ENCODE measurements at places on chromosomes 13 and 19.

DNA sequence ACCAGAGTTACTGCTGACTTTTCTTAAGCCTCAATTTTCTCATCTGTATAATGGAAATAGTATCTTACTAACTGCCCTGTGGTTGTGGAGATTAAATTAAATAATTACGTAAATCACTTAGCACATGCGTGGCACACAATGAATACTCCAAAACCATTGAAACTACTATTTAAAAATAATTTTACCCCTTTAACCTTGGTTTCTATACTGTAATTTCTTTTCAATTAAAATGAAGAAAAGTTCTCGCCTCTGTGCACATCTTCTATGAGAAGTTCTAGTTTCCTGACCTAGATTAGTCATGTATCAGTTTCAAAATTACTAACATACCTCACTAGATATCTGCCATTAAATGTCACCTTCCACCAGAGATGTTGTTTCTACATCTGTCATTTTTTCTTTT, 5.7 kb downstream of the SLITRK1 start:
- DNase-seq: no peak

DNA sequence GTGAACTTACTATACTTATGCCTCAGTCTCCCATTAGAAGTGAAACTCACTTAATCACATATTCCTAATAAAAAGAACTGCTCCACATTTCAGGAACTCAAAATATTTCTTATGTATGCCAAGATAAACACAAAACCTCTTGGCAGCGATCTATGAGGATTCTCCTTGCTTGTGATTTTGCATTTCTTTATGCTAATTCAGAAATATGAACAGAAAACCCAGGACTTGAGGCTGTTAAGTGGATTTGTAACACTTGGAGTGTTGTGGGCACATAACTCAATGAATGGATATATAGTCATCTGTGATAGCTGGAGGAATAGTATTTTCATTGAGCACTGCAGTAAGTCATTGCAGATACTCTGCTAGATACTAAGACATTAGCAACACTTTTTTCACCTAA, 5.6 kb upstream of the KATNAL1 start:
- DNase-seq: no peak

GRCh38 chr19:47075179-47075810, 26.9 kb upstream of the TMEM160 start:
- no peak for DNase-seq

- DNase-seq: no peak
Measured at GRCh38 chr19:4929186-4929585, 19.9 kb downstream of the UHRF1 start.

DNA sequence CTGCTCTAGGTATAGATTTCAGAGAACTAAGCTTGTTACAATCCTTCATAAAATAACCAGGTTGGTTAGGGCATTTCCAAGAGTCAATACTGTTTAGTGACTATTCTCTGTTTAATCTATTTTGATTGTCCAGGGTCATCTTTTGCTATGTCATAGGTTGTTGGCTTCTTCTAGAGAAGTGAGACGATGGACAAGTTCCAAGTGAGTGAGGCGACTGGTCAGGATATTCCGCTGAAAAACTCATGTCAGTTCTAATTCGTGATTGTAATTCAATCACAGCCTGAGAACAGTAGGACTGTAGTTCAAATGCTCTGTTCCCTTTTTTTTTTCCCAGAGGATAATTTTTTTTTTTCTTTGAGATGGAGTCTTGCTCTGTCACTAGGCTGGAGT, 15.8 kb upstream of the ALOX5AP start:
- no peak for DNase-seq

- no peak for DNase-seq
Measured at GRCh38 chr19:5302396-5302795, 38.2 kb downstream of the PTPRS start.

GRCh38 chr13:113845055-113845454, 18.8 kb downstream of the GAS6 start:
- no peak for DNase-seq

DNA sequence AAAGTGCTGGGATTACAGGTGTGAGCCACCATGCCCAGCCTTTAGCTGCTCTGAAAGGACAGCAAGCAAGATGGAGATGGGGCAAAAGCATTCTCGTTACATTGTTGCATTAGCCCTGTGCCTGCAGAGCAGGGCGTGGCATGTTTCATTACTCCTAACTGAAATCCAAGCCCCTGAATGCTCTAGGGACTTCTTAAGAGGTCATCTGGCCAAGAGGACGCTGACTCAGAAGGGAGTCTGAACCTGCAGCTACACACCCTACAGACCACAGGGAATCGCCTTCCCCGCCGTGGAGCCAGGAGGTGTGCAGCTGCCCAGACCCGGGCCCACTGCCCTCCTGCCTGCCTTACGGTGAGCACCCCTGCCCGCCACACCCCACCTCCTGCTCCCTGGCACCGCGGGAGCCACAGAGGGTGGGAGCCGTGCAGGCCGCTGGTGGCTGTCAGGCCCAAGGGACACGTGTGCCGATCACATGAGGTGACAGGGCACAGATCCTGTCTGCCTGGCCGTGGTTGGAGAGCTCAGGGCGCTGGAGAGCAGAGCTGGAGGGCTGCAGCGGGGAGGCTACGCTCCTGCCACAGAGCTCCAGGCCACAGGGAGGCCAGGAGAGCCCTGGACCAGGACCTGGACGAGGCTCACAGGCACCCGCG, 27.2 kb downstream of the ADPRHL1 start:
- no peak for DNase-seq

DNA sequence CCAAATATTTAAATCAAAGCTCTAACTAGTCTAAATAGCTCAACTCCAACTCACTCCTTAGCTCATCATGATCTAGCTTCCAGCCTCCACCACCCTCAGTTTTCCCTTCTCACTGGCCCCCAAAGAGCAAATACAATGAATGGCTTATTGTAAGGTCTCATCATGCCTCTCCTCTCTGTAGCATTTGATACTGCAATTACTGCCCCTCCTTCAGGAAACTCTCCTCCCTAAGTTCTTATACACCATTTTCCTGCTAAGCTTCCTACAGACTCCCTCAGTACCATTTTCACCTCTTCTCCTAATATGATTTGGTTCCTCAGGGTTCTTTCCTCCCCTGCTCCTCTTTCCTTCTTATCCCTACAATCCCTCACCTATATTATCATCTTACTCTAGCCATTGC, 12.8 kb downstream of the KPNA3 start:
- no peak for DNase-seq

- no peak for DNase-seq
Measured at GRCh38 chr13:49681842-49682435, 9.3 kb downstream of the EBPL start.

DNA sequence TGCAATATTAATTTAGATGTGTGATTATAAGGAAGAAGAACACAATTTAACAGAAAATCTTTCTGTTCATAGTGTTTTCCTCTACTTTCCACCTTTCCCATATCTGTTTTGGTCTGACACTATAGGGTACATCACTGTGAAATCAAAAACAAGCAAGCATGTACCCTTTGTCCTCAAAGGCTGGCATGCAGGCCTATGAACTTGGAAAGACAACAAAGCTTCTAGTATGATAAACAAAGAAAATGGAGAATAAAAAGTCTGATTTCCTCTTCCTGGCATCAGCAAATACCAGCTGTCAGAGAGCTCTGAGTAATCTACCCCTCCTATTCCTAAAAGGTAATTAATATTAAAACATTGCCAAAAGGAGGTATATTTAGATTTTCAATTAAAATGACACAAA, 5.6 kb upstream of the NEK3 start:
- DNase-seq: no peak

DNA sequence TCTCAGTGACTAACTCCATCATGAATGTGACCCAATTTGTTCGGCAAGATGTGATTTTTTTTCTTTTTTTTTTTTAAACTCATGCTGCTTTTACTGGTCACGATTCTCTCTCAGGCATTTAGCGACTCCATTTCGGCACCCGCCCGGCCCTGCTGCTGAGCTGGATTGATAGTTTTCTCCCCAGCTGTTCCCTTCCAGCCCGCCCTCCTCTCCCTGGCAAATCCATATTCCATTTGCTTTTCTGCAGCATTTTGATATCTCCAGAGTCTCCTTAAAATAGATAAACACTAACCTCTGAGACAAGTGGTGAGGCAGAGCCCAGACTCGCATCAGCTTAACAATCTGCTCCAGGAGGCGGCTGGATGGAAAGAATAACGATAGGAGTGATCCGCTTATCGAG, 55.5 kb upstream of the KATNAL1 start:
- DNase-seq: no peak

- DNase-seq: peak; percentile 30
Measured at GRCh38 chr13:40149611-40150274, 494.3 kb downstream of the COG6 start.

- DNase-seq: no peak
Measured at GRCh38 chr13:44303681-44304432, 69.8 kb upstream of the SERP2 start.

DNA sequence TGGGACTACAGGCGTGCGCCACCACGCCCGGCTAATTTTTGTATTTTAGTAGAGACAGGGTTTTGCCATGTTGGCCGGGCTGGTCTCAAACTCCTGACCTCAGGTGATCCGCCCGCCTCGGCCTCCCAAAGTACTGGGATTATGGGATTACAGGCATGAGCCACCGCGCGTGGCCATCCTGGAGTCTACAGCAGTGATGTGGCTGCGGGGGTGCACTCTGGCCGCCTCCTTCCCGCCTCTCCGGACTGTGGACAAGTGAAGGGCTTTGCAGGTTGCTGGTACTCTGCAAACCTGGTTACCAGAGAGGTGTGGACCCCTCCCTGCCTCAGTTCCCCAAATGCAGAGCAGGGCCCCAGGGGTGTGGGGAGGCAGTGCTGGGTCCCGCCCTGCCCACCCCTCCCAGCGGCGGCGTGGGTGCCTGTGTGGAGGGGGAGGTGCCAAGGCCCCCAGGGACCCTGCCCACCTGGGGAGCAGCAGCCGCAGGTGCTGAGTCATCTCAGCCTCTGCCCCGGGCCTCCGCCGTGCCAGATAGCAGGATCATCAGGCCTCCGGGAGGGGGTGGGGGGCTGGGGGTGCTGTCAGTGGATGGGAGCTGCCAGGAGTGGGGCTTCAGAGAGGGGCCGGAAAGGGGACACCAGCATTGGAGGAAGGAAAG, 23.1 kb downstream of the ARID3A start:
- no peak for DNase-seq

- DNase-seq: no peak
Measured at GRCh38 chr13:39451301-39451700, 151.7 kb downstream of the LHFPL6 start.

- DNase-seq: no peak
Measured at GRCh38 chr19:10643968-10644259, 10.2 kb upstream of the ILF3 start.

- DNase-seq: no peak
Measured at GRCh38 chr19:33465834-33466233, 55.8 kb downstream of the PEPD start.

DNA sequence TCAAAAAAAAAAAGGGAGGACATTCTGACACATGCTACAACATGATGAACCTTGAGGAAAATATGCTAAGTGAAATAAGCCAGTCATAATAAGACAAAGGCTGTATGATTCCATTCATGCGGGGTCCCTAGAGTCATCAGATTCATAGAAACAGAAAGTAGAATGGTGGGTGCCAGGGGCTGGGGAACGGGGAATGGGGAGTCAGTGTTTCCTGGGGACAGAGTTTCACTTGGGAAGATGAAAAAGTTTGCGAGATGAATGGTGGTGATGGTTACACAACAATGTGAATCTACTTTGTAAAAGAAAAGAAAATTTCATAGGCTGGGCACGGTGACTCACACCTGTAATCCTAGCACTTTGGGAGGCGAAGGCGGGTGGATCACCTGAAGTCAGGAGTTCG, 6.1 kb upstream of the CLEC4G start:
- DNase-seq: peak; percentile 57

- DNase-seq: no peak
Measured at GRCh38 chr13:50531917-50532899, 311.3 kb downstream of the DLEU7 start.

DNA sequence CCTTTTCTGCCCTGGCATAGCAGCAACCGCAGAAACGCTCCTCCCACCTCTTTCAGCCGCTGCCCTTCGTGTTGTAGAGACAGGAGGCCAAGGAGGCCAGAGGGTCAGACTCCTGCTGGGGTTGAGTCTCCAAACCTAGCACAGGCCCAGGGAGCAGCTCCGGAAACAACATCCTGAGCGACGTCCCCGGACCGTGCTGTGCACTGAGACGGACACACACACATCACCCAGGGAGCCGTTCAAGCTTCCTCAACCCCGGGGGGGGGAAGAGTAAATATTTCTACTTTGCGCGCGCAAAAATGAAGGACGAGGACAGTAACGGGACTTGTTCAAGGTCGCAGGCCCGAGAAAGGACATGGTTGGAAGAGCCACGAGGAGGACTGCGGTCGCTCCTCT, 657 bp downstream of the ZNF550 start:
- DNase-seq: peak; percentile 15

GRCh38 chr19:34274827-34275625, 20.7 kb downstream of the GARRE1 start:
- no peak for DNase-seq

- DNase-seq: no peak
Measured at GRCh38 chr13:34657716-34658115, 284.4 kb upstream of the NBEA start.

- no peak for DNase-seq
Measured at GRCh38 chr13:104414771-104415170, 1348.6 kb upstream of the SLC10A2 start.

Measured in stimulated activated CD4-positive, alpha-beta T cell treated with anti-CD3 and anti-CD28 coated beads, Interleukin-2, amount 100 ng/mL, for 24 hours (primary cell).